Fibroblast of skin of abdomen (primary cell): ENCODE measurements at places on chromosomes 6 and 20.
A peak's percentile ranks its signal among the peaks of the same experiment; 100 is the strongest.

DNA sequence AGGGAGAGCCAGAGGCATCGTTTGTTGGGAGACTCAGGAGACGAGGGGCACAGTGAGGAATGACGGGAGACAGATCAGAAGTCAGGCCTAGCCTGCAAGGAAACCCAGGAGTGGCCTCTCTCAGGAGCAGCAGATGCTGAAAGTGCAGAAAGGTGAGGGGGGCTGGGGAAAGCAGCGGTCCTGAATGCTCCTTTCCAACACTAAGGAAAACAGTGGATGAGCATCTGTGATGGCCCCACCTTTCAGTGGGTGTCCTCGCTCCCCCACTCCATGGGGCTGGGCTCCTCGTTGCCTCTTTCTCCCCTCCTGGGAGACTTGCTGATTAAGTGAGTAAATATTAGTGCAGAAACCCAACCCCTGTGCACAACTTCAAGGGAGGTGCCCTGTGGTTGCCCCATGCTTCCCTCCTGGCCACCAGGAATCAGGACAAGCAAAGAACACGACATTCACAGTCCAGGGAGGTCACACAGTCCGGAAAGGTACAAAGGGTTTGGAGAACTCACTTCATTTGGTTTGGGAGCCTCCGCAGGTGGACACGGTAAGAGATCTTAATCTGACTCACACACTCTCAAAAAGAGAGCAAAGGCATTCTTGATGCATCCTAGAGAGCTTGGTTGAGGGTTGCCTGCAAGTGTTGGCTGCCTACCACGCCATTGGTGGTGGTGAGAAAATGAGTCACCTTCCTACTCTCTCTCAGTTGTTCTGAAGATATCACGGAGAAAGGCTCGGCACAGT, 9.7 kb upstream of the BPIFB1 start:
- no peak for DNase-seq

GRCh38 chr6:100503043-100503705, 38.5 kb upstream of the SIM1 start:
- no peak for DNase-seq

- DNase-seq = peak; percentile 32
These were observed 195.9 kb downstream of the TENT5A start for GRCh38 chr6:81556551-81556950.

GRCh38 chr20:45041464-45042337, 59.2 kb downstream of the KCNS1 start:
- peak; percentile 42 for DNase-seq

GRCh38 chr6:29251736-29252135, 49.8 kb upstream of the OR14J1 start:
- DNase-seq = no peak
